HL-60 (cell line): ENCODE measurements at places on chromosomes 5 and 9.

DNA sequence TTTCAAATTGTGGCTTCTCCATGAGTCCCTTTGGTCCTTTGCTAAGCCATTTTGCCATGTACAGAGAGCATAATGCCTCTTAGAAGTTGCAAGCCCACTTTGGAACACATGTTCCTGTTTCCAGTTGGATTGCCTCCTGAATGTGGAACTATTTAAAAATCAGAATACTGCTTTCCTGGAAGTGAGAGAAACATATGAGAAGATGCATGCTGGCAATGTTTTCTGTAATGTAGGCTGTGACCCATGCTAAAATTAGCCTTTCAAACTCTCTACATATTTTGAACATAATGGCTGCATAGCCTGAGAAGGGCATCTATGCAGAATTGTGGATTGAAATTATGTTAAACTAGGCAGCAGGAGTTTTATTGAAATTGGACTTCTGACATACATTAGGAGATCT, 175.5 kb upstream of the PAPPA start:
- DNase-seq = no peak

GRCh38 chr5:37833990-37834389, 5.9 kb downstream of the GDNF start:
- no peak for DNase-seq

DNA sequence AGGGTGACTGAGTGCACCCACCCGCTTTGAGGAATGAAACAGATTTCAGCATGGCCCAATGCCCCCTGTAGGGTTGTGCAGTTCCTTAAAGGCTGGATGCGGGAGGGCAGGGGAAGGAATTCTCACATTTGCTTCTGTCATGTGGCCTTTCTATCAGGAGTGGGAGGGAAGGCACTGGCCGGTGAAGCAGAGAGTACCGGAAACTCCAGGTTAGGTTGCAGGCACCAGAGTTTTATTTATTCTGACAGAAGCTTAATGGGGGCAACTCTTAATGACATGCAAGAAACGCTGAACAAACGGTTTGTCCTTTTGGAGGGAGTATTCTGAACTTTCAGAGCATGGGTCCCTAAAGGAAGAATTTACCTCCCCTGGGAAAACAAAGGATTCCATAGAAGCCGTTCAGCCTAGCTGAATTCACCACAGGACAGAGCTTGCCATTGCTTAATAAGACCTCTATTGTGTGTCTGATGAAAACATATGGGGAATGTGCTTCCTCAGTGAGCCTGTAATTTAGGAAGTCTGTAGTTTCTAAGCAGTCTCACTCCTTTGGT, 44.1 kb upstream of the EQTN start:
- no peak for DNase-seq

- no peak for DNase-seq
These were observed 66.0 kb upstream of the RNU6ATAC start for GRCh38 chr9:134230092-134230941.

- DNase-seq = peak; percentile 20
These were observed 202.9 kb downstream of the MCTP1 start for GRCh38 chr5:95081982-95082381.

- peak; percentile 31 for DNase-seq
These were observed 36.4 kb upstream of the SLC6A19 start for GRCh38 chr5:1164696-1165630.

- DNase-seq = no peak
These were observed 123.8 kb downstream of the NR3C1 start for GRCh38 chr5:143279698-143280097.

GRCh38 chr9:100579665-100580064, 1.8 kb downstream of the CAVIN4 start:
- no peak for DNase-seq

- DNase-seq = no peak
These were observed 29.8 kb upstream of the SMC5 start for GRCh38 chr9:70229026-70229425.
